GM18507 (cell line): ENCODE measurements at places on chromosomes 4 and X.

GRCh38 chr4:95729596-95729995 lies 110.3 kb upstream of the PDHA2 start:
- no peak for DNase-seq

DNA sequence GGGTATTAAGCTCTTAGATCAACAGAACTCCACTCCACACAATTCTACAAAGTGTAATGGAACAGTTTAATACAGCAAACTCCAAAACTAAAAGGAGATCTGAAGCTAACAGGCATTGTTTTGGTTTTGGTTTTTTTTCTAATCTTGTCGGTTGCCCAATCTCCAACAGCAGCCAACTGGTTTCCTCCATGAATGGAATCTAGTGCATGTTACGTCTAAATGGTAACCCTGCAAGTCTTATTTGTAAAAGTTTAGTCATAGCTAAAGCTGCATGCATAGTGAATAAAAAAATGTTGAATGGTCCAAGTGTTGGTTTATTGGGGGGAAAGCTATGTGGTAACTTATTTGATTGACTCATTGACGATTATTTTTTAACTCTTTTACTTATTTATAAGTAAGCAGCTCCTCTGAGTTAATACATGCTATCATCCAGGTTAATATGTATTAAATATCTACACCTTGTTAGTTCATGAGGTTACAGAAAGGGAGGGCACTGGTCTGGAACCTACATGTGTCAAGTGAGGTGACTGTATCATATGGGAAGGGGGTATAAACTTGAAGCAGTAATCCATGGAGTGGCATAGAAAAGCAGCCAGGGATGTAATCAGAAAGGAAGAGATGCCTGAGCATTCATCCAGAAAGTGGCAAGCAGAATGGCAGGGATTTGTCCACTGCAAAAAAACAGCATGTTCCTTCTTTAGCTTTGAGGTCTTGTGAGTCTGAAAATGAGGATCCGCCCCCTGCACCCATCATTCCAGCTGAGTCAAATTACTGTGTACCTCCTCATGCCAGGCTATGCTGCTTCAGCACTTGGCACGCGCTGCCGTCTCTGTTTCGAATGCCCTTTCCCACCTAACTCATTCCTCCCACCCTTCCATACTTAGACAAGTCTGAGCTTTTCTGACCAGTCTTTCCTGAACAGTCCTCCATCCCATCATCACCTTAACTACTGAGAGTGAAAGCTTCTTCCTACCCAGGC lies 81.7 kb downstream of the PDGFC start:
- DNase-seq: no peak

GRCh38 chr4:108391701-108392455 lies 223.1 kb upstream of the LEF1 start:
- no peak for DNase-seq

DNA sequence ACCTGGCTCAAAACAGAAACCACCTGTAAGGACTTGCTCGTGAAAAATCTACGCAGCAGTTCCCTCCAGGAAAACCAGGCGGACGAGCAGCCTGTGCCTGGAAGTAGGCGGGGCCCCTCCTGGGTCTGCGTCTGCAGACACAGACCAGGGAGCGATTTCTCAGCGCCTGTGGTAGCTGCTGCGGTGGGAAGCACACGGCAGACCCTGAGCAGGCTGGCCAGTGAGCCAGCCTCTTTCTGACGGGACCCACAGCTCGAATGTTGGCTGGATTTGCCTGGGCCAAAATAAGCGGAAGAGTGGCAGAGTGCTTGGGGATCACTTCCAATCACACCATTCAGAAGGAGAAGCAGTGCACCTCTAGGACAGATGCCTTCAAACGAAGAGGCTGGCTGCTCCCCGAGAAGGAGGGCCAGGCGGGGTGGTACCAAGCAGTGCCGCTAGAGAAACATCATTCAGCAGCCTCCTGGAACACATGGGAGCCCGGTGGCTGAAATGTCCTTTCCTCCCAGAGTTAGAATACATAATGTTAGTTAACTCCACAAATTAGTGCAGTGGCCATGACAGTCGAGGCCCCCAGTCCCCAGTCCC lies 85.9 kb downstream of the GATB start:
- DNase-seq: no peak

DNA sequence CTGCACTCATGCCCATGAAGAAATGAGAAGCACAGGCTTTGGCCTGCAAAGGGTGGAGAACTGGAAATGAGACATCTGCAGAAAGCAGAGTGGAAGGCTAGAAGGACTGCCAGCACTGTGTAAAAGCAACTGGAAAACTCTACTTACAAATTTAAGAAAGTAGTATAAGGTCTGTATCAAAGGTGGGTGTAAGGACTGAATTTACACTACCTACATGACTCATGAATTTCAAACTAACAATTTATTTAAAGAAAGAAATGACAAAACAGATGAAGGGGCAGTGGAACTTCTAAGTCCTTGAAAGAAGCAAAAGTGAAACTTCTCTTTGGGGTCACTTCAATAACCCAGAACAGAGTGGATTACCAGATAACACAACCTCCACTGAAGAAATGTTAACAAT lies 71.2 kb downstream of the SLC10A7 start:
- no peak for DNase-seq

DNA sequence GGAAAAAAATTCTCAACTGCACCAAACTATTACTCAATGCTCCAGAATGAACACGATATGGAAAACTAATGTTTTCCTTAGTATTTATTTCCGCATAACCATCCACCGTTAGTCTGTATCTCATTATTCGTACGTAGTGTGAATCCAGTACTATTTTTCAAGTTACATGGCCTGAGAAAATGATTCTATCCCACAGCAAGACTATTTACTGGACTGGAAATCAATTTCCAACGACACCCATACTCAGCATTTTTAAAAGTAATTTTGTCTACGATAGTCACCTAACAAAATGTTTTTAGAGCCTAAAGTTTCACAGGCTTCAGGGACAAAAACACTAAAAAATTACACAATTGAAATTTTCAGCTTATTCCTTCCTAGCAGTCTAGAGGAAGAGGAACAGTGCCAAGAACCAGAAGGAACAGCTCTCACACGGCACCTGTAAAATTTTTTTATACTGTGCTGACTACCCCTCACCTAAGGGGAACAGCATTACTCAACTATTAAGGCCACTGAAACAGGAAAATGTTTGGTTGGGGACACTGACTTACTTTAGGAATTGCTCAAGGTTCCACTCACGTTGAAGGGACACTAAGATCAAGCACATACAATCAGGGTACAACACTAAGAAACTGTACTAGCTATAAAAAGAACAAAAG lies 9.6 kb downstream of the UBE2D3 start:
- no peak for DNase-seq

DNA sequence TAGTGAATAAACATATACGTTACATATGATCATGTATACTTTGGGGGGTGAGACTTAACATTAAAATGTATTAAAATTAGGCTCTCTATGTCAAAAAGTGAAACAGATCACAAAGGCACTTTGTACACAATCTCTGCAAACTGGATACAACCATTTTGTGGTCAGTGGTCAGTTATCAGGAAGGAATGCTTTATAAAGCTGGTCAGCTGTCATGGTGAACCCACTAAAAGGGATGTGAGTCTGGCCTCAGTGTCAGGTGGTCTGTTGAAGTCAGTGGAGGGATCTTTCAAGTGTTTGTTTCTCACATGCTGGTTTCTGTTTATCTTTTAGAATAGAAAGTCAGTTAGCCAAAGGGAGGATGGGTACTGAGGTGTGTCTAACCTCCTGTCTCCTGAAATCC lies 875.5 kb upstream of the INTU start:
- no peak for DNase-seq

GRCh38 chrX:44012484-44013096 lies 39.4 kb upstream of the NDP start:
- DNase-seq: no peak

DNA sequence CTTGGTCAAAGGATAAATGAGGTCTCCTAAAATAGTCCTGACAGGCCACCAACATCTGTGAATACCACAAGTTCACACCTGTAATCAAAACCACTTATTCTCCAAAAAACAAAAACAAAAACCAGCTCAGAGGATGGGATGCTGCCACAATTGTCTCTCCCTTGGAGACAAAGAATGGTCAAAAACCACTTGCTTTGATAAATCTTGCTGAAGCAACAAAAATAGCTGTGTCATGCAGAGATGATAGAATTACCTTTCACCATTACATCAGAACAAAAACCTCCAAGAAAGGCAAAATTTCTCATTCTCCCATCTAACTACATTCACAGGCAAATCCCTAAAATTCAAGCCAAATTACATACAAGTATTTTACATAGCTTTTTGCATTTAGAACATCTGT lies 180.4 kb downstream of the MAML3 start:
- DNase-seq: no peak

GRCh38 chr4:82430964-82431745 lies 765 bp downstream of the ENOPH1 start:
- DNase-seq: no peak
